ENCODE measurements at places on chromosomes 1 and 21.

DNA sequence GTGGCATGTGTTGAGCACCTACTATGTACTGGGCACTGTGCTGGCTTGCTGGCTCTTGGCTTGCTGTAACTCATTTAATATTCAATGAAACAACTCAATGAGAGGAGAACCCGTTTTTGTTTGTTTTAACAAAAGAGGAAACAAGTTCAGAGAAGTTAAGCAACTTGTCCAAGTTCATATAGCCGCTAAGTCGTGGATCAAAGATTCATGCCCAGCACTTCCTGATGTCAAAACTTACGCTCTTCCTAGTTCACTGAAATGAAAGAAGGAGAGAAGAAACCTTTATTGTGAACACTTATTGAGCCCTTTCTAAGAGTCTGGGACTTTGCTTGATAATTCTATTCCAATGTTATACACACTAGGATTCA, 475.9 kb downstream of the PTPRU start:
- no peak for DNase-seq

GRCh38 chr1:115479055-115479482, 141.0 kb upstream of the NGF start:
- no peak for DNase-seq

GRCh38 chr21:22096314-22096713, 1098.1 kb downstream of the NCAM2 start:
- no peak for DNase-seq

DNA sequence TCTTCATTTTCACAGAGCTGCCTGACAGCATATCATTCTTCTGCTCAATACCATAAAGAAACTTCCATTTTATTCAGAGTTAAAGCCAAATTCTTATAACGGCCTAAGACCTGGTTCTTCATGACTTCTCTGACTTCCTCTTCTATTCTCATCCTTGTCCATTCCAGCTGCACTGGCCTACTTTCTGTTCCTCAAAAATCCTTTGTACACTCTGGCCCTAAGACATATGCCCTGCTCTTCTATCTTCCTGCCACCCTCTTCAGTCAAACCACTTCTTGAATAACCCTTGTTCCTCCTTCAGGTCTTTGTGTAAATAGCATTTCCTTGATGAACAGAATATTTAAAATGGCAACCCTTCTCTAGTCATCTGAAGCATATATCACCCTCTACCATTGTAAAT, 1338.7 kb upstream of the ADGRL2 start:
- DNase-seq, result no peak

GRCh38 chr1:201694608-201695335, 134.2 kb upstream of the IPO9 start:
- DNase-seq, result no peak

DNA sequence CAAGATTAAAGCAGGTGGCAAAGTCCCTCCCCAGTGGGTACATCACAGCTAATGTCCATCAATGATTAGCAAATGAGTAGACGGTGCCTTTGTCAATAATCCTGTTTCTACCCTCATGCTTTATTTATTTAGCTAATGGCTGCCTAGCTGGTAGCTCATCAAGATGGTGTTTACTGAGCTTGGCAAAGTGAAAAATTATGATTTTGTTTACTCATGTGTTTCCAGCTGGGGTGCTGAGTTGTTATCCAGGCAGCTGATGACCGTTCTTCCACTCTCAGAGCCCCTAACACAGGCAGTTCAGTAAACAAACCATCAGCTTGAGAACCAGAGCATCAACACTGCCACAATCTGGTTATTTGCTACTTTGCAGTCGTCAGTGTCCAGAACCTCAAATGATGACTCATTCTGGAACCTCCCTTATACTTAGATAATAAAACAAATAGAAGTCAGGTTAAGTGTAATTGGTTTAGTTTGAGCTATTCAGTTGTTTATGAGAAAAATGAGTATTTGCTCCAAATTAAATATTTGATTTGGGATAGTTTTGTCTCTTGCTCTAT, 163.9 kb downstream of the ST6GALNAC5 start:
- no peak for DNase-seq

GRCh38 chr1:215082532-215083382, at the start of gene KCNK2:
TSS of gene KCNK2 (plus strand) at chr1:215082737. CDS start at chr1:215083386, 649 bp downstream.
- DNase-seq, result no peak

- no peak for DNase-seq
These were observed 9.4 kb downstream of the NUF2 start for GRCh38 chr1:163331116-163331515.

DNA sequence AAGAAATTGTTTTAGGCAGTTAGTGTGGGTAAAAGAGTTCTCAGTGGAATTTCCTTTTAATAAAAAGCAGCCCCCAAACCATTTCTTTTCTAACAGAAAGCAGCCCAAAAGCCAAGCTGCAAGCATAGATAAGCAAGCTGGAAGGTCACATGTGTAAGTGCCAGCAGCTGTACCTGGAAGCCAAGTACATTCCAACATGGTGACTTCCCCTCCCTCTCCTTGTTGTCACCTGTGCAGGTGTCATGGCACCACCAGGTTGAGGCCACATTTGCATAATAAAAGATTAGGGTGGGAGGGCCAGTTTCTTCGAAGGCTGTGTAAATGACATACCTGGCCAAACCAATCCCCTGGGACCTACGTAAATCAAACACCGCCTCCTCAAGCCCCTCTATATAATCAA, 240.3 kb upstream of the RAB4A start:
- DNase-seq, result no peak

DNA sequence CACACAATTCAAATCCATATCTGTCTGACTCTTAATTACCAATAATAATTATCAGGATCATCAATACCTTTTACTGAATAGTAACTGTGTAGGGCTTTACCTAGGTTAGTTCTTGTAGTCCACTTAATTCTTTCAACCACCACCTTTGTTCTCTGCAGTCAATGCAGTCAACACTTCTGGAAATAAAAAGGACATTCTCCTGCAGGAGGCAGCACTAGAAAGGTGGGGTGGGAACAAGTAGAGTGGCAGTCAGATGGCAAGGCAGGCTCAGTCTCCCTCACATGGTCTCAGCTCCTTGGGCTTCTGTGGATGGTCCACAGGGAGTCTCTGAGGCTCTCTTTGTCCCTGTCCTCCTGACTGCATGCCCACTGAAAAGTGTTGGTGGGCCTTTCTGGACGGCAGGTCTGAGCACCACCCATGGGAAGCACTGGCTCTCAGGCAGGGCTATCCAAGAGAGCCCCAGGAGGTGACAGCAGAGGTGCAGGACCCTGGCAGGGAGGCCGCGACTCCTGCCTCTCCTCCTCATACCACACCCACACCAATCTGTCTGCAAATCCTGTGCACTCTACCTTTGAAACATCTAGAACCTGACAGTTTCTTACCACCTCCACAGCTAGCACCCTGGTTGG, 237.3 kb downstream of the FOXD2 start:
- DNase-seq, result no peak

- DNase-seq, result no peak
These were observed 11.9 kb downstream of the NIPAL3 start for GRCh38 chr1:24427545-24427862.

- no peak for DNase-seq
These were observed 110.7 kb downstream of the SIPA1L2 start for GRCh38 chr1:232519186-232519585.

DNA sequence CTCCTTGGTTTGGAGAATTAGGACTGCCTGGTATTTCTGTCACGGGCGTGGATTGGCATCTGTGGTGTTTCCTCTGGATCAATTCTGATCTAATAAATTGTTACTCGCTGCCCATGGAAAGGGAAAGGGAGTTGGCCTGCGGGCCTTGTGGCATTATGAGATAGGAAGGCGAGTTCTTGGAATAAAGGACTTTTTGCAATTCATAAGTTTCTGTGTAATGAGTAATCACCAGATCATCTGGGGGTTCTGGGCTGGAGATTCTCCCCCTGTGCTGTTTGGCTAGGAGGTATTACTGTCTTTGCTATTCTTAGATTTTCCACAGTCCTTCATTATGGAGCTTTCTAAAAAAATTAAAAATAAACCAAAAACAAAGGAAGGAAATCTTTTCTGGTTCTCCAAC, 315.9 kb downstream of the CAMTA1 start:
- no peak for DNase-seq

GRCh38 chr1:186900539-186901237, 71.9 kb downstream of the PLA2G4A start:
- DNase-seq, result no peak

GRCh38 chr21:46619846-46620245, 15.0 kb upstream of the S100B start:
- DNase-seq, result no peak

DNA sequence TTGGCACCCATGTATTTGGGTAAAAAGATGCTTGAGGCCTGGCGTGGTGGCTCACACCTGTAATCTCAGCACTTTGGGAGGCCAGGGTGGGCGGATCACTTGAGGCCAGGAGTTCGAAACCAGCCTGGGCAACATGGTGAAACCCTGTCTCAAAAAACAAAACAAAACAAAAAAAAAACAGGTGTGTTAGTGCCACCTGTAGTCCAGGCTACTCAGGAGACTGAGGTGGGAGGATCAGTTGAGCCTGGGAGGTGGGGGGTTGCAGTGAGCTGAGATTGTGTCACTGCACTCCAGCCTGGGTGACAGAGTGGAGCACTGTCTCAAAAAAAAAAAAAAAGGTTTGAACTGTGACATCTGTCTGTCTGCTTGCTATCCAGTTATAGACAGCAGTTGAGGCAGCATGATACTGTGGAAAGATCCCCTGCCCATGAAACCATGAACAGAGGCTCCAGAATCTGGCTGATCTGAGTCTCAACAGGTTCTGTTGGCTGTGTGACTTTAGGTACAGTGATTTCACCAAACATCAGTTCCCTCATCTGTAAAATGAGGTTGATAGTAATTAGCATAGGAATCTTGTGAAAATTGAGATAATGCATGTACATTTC, 5.7 kb downstream of the DYRK1A start:
- no peak for DNase-seq

GRCh38 chr1:68470388-68470970, 20.7 kb upstream of the RPE65 start:
- DNase-seq, result no peak

- no peak for DNase-seq
These were observed 206.1 kb downstream of the TM2D1 start for GRCh38 chr1:61518670-61519400.

DNA sequence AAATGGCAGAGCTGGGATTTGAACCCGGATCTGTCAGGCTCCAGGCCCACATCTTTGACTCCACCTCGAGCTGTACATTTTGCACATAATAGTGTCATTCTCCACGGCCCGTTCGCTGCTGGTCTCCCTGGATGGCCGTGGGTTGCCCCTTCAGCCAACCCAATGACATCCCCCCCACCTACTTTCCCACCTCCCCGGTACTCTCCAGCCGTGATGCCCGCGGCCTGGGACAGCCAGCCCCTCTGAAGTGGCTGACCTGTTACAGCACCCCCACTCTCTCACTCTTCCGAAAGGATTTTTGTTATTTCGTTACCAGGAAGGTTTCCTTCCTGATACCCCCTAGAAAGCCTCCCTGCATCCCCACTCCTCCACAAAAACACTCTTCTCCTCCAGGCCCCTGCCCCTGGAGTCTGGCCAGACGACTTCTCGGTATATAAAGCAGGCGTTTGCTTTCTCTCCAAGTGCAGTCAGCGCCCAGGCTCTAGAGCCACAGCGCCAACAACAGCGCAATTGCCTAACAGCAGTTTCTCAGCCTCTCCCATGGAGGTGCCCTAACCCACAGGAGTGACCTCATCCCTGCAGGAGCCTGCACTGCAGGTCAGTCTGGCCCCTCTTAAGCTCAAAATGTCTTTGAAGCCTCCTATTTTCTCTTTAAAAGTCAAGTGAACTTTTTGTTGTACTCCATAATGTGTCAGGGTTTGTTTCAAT, 14.5 kb upstream of the GJB5 start:
- DNase-seq, result no peak

- DNase-seq, result no peak
These were observed 15.4 kb upstream of the GUCA2B start for GRCh38 chr1:42137766-42138165.

DNA sequence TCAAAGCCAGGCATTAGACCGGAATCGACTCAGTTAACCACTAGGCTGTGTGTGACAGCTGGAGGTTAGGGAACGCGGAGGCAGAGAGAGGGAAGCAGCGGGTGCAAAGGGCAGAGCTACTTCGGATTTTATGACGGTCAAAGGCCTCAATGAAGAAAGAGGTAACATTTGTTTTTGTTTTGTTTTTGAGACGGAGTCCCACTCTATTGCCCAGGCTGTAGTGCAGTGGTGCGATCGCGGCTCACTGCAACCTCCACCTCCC, 276.8 kb upstream of the GREM2 start:
- no peak for DNase-seq

DNA sequence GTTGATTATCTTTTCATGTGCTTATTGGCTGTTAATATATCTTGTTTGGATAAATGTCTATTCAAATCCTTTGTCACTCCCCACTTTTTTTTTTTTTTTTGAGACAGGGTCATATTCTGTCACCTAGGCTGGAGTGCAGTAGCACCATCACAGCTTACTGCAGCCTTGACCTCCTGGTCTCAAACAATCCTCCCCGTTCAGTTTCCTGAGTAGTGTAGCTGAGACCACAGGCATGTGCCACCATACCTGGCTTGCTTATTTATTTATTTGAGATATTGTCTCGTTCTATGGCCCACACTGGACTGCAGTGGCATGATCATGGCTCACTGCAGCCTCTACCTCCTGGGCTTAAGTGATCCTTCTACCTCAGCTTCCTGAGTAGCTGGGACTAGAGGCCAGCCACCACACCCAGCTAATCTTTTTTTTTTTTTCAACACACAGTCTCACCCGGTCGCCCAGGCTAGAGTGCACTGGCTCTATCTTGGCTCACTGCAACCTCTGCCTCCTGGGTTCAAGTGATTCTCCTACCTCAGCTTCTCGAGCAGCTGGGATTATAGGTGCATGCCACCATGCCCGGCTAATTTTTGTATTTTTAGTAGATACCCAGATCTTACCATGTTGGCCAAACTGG, 13.9 kb upstream of the MYCL start:
- DNase-seq, result no peak

DNA sequence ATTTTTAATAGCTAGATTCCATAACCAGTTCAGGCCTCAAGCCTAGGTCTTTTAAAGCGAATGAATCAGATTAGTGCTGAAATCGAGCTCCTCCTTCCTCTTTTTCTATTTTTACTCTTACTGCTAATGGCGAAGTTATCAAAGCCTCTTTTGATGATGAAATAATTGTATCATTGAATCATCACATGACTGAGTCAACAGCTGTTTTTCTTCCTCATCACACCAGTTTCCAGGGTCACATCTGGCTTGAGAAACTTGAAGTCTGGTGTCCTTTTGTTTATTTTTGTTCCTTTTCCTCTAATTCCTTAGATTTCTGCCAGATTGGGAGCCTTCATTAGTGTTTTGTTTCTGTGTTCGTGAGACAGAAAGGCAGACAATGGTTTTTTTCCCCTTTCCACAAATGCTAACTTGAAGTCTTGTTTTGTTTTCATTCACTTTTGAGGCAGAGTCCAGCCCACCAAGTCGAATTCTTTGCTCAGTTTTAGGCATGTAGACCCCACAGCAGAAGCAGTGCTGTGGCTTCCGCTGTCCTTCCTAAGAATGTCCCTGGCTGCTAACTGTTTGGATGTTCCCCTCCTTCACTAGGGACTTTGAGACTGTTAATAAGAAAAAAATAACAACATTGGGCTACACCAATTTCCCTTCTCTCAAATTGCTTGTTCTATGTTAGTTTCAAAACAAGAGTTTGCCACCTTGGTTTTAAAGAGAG, 51.9 kb upstream of the FMOD start:
- DNase-seq, result no peak

GRCh38 chr1:234125283-234125682, 220.8 kb downstream of the SLC35F3 start:
- peak; percentile 39 for DNase-seq

GRCh38 chr1:185722098-185722497, 12.1 kb upstream of the HMCN1 start:
- DNase-seq, result no peak

Data from stimulated activated CD4-positive, alpha-beta T cell treated with anti-CD3 and anti-CD28 coated beads, TNF-alpha, amount 100 ng/mL, for 24 hours (primary cell).